Pancreas (tissue), 10 donors: ENCODE measurements at places on chromosomes 1 and 21.

GRCh38 chr1:51699391-51699790, 82.5 kb downstream of the OSBPL9 start:
- no peak for DNase-seq

DNA sequence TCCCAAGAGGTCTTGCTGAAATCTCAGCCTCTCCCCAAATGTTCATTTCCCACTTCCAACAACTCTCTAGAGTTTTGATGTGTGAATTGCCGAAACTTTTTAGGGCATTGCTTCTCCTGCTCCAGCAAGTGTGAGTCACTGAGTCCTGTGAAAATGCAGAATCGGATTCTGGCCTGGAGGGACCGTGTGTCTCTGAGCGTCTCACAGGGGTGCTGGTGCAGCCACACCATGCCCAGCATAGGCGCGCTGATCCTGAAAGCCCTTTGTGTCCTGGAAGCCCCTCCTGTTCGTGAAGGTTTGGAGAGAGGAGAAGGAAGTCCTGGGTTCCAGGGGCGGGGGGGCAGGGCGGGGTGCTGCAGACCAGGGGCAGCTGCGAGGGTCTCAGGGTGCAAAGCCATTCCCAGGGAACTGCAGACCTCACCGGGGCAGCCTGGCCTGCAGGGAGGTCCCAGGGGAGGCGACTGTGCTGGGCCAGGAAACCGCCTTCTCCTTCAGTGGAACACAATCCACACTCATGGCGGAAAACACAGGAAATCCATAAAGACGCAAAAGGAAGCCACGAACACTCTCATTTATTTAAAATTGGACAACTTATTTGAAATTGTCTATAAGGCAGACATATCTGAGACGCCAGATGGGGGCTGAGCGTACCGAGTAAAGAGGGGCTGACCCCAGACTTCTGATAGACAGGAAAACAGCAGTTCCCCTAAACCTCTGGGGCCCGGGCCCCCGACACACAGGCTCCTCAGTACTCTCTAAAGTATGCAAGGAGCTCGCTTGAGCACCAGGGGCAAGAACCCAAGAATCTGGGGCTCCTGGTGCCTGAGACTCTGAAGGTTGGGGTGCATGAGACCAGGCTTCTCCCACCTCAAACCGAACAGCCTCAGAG, 43.5 kb upstream of the ADARB1 start:
- no peak for DNase-seq

DNA sequence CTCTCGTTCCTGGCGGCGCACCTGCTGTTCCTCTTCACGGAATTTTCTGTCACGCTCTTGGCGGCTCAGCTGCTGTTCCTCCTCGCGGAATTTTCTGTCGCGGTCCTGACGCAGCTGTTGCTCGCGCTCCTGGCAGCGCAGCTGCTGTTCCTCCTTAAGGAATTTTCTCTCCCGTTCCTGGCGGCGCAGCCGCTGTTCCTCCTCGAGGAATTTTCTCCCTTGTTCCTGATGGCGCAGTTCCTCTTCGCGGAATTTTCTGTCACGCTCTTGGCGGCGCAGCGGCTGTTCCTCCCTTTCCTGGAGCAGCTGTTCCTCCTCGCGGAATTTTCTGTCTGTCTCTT, 6.4 kb downstream of the TCHH start:
- no peak for DNase-seq

- no peak for DNase-seq
Measured at GRCh38 chr1:236552901-236553300, 29.1 kb downstream of the LGALS8 start.

- DNase-seq = no peak
Measured at GRCh38 chr1:94142022-94142421, 21.1 kb upstream of the ABCA4 start.

GRCh38 chr1:235018720-235019444, 109.8 kb downstream of the TOMM20 start:
- DNase-seq = no peak

GRCh38 chr1:8813016-8813763, 4.2 kb downstream of the RERE start:
- no peak for DNase-seq

DNA sequence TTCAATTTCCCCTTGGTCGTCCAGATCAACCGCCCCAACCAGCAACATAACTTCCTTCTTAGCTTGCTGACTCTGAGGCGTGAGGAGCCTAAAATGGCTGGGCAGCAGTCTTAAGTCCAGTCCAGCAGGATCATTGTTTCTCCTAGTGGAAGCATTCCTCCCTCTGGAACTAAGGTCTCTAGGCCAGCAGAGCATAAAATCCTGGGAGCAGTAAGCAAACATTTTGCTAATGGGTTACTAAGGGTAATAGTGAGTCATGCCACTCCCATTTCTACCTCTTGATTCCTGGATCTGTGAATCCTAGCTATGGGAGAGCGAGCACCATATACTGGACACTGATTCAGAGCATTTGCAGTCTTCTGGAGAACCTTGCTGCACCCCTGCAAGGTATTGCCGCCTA, 59.9 kb downstream of the ADSS2 start:
- no peak for DNase-seq

DNA sequence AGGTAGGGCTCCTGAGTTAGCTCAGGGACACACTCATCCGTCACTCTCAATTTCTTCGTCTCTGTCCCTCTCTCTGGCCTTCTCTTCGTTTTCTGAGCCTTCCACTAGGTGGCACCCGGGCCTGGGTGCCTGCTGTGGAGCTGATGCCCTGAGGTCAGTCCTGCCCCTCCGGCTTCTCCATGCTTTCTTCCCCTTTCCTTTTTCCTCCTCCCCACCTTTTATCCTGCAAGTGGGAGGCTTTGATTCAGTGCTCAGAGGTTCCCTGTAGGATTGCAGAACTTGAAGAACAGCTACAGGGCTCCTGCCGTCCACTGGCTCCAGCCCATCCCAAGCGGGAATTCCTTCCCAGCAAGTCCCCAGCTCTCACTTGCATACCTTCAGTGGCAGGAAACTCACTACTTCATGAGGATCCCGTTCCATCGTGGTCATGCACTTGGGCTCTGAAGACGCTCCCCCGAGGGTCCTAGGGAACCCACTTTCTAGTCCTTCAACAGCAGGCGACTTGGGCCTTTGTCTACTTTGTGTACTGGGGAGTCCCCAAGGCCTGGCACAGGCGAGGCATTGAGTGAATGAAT, 45.6 kb downstream of the SRRM1 start:
- peak; percentile 54 for DNase-seq

DNA sequence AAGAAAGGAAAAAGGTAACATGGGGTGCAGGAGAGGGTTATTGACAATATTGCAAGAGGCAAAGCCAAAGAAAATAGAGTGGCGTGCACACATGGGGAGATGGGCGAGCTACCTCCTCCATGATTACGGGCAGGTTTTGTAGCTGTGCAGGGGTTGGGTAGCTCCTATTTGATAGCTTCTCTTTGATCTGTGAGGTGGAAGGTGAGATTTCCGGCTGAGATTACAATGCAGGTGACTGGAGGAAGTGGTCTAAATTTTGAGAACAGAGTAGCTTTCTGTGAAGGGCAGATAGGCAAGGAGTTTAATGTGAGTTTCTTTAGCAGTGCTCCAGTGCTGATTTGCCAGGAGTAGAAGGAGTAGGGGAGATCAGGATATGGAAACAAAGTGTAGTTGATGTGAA, 263.4 kb downstream of the PLA2G4A start:
- no peak for DNase-seq
